GDM1 (cell line): ENCODE measurements at places on chromosomes 7 and 10.

DNA sequence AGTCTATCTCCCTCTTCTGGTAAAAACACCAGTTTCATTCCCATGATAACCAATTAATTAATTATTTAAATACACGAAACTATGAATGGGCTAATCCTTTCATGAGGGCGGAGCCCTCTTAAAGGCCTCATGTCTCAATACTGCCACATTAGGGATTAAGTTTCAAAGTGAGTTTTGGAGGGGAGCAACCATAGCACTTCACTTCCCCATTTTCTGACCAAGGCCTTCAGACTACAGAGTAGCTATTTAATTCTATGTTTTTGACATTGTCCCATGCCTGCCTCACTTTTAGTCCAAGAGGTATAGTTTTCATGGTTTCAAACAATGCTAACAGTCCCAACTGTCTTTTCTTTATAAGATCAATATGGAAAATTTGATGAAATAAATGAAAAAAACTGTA is 618.6 kb downstream of the ZWINT start:
- DNase-seq = no peak

- DNase-seq = no peak
Measured at GRCh38 chr7:33705333-33705833, 200.0 kb upstream of the BMPER start.

- DNase-seq = no peak
Measured at GRCh38 chr10:35126062-35126529, 550 bp upstream of the CREM start.

- DNase-seq = no peak
Measured at GRCh38 chr7:135121868-135122267, 26.0 kb upstream of the TMEM140 start.

GRCh38 chr7:46756996-46757395 is 824.9 kb downstream of the TNS3 start:
- no peak for DNase-seq

DNA sequence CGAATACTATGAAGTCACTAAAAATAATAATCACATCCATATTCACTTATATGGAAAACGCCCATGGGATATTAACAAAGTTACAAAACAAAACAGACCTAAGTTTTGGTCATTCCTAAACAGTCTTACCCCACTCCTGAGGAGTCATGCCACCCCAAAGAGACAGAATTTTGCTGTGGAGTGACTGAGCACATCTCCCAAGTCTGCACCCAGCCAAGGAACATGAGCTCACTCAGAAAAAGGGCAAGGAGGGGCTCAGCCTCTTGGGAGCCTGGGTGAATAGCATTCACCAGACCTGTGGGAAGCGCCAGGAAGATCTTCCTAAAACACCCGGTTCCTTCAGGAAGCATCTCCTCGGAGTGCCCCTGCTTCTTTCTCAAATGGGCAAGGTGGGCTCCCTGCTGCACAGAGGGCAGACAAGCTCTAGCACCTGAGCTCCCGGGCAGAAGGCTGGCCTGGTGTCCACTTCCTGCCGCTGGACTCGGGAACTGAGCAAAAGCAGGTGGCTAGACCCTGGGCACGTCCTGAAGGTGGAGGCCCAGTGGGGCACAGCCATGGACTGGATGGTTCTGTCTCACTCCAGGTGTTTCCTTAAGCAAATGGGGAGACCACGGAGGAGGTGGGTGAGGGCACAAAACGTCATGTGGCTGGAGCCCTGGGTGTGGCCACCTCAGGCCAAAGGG is 31.0 kb downstream of the TNS3 start:
- DNase-seq = no peak

GRCh38 chr10:13765641-13766341 is 179.0 kb downstream of the PRPF18 start:
- no peak for DNase-seq

- no peak for DNase-seq
Measured at GRCh38 chr10:32239769-32240168, 107.2 kb downstream of the EPC1 start.
